ENCODE measurements at places on chromosomes 6 and 20. TPM values are rescaled to one million over a fixed set of nuclear protein-coding genes. Genes with fewer than 3 reads are reported as not detected.

DNA sequence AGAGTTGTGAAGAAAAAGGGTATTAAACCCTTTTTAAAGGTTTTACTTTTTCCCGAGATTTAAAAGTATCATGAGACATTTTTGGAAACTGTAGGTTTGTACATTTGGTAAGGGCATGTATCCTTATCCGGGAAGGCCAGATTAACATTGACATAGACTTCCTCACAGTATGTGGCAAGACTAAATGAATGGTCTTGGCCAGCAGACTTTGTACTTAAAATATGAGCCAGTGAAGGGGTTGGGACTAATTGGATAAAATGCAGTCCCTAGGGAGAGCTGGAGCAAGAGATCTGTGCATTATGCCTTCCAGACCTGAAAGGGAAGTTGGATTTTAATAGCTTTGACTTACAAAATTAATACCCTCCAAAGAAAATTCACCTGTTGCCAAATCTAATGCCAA is 60.4 kb upstream of the CCN2 start:
- H3K36me3 ChIP-seq = no peaks in the 10 kb centered on the region
- no peaks in the 10 kb centered on the region for H3K27me3 ChIP-seq
- peaks cover 3% of the 10 kb centered on the region for H3K4me1 ChIP-seq
- H3K4me3 ChIP-seq = peak overlapping the region; percentile 10
- no peak for DNase-seq

DNA sequence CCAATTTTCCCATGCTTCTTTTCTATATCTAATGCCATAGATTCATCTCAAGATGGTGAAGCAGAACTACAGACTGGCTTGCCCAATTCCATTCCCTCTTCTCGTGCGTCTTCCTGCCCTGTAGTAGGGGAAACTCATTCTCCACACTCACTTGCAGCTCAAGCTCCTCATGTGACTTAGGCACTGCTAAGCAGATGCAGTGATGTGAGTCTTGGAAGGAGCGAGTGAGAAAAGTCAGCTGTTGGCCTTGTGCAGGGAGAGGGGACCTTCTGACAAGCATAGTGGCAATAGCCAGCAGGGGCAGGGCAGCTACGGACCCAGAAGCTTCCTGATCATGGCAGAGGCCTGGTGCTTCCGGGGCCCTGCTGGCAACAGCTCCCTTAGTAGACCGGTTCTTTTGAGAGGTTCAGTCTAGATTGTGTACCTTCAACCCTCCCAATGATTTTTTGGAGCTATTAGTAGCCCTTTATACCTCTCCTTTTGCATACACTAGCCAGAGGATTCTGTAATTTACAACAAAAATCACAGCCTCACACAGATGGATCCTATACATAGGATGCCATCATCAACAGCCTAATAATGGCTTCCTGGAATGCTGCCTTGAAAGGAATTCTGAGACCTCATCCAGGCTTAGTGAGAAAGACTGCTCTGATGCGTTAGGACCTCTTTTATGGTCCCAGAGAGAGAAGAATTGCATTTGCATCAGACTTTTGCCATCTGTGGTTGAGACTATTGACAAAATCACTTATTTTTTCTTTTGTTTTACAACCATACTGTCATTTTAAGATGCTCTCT is 121.5 kb upstream of the RIPOR2 start:
- no peak overlapping the region for H3K27ac ChIP-seq
- no peak for DNase-seq
- no peaks in the 10 kb centered on the region for H3K4me1 ChIP-seq
- H3K36me3 ChIP-seq = no peaks in the 10 kb centered on the region
- H3K4me3 ChIP-seq = no peak overlapping the region

GRCh38 chr6:158835616-158836221 is 16.6 kb upstream of the EZR start:
- H3K4me1 ChIP-seq = no peaks in the 10 kb centered on the region
- no peak overlapping the region for H3K27ac ChIP-seq
- peak; percentile 59 for DNase-seq
- no peaks in the 10 kb centered on the region for H3K36me3 ChIP-seq
- no peak overlapping the region for H3K4me3 ChIP-seq
- H3K27me3 ChIP-seq = no peaks in the 10 kb centered on the region

- H3K27me3 ChIP-seq = no peaks in the 10 kb centered on the region
- no peaks in the 10 kb centered on the region for H3K4me1 ChIP-seq
- no peak for DNase-seq
- H3K36me3 ChIP-seq = no peaks in the 10 kb centered on the region
Observed at GRCh38 chr6:155442562-155442961, 13.1 kb downstream of the NOX3 start.

The PDYN gene
- total RNA-seq = not detected

DNA sequence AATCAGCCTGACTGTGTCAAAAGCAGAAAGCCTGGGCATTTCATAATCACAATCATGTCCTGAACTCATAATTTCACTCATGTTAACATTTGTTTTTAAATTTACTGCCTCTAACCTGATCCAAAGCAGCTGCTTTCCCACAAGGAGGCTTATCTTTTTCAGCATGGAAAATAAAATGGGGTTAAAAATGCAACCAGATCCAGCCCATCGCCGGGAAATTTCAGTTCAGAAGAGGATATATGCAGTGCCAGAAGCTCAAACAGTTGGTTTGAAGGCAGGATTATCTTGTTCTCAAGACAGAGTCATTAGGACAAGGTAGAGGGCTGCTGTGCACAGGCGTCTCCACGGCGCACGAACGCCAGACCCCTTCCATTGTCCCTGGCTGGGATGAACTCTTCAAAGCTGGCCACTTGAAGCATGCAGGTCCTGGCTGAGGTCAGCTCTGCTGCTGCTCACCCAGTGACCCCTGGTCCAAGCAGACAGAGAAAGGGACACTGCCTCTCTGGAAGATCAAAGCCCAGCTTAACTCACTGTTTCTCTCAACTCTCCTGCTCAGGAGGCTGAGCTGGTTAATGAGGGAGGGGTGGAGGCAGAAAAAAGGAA is 191.1 kb upstream of the HEY2 start:
- no peak overlapping the region for H3K4me3 ChIP-seq
- no peaks in the 10 kb centered on the region for H3K4me1 ChIP-seq
- no peaks in the 10 kb centered on the region for H3K36me3 ChIP-seq
- no peak for DNase-seq
